ENCODE measurements at places on chromosomes 1 and 21.

GRCh38 chr1:8862528-8862927, 16.0 kb downstream of the ENO1 start:
- peak; percentile 36 for DNase-seq

DNA sequence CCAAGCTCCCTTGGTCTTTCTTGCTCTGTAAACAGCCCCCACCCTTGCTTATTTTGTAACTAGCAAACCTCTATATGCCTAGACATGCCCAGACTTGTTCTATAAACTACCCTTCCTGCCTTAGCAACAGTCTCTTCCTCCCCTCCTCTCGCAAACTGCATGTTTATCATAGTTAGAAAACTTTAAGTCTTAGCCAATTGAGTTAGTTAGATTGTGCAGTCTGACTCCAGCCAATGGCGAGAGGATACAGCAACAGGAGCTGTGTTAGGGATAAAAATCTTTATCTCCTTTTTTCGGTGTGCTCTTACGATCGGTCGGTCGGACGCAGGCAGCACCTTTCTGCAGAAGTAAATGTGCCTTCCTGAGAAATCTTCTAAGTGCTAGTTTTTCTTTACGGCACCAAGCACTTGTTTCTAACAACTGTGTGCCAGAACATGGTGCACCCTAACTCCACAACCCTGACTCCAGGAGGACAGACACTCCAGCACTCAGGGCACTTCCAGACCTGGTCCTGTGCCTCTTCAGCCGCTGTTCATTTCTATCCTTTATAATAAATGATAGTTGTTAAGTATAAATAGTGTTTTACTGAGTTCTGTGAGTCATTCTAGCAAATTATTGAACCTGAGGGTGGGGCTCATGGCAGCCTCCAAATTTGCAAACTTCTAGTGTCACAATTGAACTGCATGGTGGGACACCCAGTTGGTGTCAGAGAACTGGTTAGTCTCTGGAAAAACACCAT, 25.7 kb upstream of the GNG4 start:
- no peak for DNase-seq

DNA sequence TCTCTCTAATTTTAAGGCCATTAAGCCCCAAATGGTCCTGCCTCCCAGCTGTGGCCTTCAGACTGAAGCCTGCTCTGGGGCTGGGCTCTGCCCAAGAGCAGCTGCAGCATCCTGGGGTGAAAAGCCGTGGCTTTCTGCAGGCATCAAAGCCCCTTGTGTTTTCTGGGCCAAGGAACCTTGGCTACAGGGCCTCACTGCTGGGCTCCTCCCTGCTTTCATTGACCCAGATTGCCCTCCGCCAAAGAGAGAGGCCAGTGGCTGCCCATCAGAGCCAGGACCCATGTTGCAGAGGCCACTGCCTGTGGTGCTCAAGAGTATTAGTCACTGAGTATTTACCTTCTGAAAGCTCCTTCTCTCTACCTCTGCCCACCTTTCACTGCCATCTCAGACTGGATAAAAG, 1.6 kb downstream of the ZNF648 start:
- no peak for DNase-seq

DNA sequence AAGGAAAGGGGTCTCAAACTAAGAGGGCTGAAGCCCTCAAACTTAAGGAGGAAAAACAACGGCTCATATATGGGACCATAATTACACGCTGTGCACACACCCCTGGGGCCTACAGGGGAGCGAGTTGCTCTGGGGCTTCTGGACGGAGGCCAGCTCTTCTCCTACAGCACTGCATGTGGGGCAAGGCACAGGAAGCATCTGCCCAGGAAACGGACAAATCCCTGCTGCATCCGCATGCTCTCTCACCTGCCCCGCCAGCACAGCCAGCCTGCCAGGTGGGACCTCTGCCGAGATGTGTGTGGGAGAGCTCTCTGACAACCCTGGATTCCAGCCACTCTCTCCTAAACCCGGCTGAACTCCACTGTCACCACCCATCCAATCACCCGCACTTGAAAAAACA, 54.1 kb downstream of the MRPL37 start:
- DNase-seq = no peak

DNA sequence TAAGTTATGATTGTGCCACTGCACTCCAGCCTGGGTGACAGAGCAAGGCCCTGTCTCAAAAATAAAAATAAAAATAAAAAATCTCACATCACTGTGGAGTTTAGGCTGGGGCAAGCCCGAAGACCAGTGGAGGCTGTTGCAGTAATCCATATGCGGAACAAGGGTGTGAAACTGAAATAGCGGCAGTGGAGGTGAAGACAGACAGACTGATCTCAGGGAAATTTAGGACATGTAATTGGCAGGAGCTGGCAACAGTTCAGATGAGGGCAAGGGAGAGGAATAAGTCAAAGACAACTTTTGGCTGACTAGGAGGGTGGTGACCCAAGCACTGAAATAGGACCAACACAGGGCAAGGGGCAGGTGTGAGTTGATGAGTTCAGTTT, 8.4 kb downstream of the ARMH1 start:
- DNase-seq = no peak

DNA sequence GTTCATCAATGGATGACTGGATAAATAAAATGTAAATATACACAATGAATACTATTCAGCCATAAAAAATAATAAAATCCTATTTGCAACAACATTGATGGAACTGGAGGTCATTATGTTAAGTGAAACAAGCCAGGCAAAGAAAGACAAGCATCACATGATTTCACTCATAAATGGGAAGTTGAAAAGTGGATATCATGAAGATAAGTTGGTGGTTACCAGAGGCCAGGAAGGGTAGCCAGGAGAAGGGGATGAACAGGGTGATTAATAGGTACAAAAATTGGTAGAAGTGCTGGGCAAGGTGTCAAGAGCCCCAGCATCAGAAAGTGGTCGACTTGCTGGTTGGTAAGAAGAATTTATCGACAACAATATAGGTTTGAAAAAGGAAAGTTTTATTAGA, 1.3 kb upstream of the PARK7 start:
- no peak for DNase-seq

- no peak for DNase-seq
These were observed 31.1 kb upstream of the KLHDC8A start for GRCh38 chr1:205387845-205388244.

GRCh38 chr1:6414443-6414844, 5.3 kb downstream of the HES2 start:
- no peak for DNase-seq
